Stimulated activated CD8-positive, alpha-beta memory T cell treated with anti-CD3 and anti-CD28 coated beads, Interleukin-7, amount 100 ng/mL, for 48 hours (primary cell): ENCODE measurements at places on chromosomes 2 and 18.

DNA sequence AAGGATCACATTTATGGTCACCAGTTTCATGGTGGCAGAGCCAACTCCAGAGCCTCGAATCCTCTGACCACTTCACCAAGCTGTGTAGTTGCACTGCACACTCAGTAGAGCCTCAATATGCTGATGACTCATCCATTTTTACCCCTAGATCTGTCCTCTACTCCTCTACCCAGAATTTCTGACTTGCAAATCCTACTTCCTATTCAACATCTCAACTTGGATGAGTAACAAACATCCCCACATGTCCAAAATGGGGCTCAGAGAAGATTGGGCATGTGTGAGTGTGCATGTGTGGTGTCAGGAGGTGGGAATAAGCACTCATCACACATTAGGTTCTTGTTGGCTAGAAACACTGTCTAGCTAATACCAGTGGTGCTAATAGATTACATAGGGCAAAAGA is 57.8 kb upstream of the IGFBP2 start:
- no peak for DNase-seq

DNA sequence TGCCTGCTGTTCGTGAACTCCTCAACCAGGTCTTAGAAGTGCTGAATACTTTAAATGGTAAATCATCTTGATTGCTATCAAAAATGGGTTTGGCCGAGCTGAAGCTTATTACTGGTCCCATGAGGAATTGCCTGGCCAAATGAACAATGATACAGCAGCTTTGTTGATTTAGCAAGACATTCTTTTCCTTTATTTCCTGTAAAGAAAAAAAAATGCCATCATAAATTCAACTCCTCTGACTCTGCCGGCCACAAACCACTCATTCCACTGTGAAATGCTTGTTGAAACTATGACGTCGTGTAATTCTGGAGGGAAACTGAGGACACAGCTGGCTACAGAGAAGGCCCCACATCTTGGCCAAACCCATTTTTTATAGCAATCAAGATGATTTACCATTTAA is 74.2 kb upstream of the ID2 start:
- DNase-seq = no peak

DNA sequence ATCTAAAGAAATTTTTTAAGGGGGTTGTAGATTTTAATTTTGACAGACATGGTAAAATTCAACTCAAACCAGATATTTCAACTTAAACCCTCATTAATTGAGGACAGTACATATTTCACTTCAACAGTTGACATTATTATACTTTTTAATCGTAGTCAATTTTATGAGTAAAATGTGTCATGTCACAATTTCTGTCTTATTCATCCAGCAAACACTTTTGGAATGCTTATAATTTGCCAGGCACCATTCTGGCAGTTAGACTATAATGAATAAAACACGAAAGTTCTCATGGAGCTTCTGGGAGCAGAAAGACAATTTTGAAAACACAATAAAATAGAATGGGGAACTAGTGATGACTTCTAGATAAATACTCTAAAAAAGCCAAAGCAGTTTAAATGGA is 1094.8 kb downstream of the SUCLG1 start:
- no peak for DNase-seq

DNA sequence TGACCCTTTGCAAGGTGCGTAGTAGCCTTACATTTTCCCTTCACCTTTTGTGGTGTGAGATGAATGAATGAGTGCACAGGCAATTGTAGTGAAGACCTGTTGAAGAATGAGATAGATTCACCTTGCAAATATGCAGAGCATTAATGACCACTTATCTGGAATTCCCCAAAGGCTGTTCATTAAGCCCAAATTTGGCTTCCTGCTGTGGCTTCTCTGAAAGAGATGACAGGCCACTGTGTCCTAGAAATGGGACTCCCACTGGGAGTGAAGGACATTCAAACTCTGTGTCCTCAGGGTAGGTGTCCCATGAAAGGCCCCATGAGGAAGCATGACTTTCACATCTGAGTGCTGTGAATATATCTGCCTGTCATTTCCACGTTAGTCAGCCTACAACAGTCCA is 1821.8 kb upstream of the PIK3C3 start:
- DNase-seq = no peak

- DNase-seq = no peak
These were observed 239.3 kb upstream of the CDH20 start for GRCh38 chr18:61093965-61094364.
